ENCODE measurements at places on chromosomes 11 and 22. TPM values are rescaled to one million over a fixed set of nuclear protein-coding genes. Genes with fewer than 3 reads are reported as not detected.

OR1S2 gene
- not detected for total RNA-seq

SYCE3 gene
- total RNA-seq = not detected

NAP1L4 gene
- 103 TPM for total RNA-seq

UBQLNL gene
- 0.15 TPM for total RNA-seq

OR5P2 gene
- not detected for total RNA-seq

Data from smooth muscle cell of trachea (primary cell).